ENCODE measurements at places on chromosomes 6 and 20.

DNA sequence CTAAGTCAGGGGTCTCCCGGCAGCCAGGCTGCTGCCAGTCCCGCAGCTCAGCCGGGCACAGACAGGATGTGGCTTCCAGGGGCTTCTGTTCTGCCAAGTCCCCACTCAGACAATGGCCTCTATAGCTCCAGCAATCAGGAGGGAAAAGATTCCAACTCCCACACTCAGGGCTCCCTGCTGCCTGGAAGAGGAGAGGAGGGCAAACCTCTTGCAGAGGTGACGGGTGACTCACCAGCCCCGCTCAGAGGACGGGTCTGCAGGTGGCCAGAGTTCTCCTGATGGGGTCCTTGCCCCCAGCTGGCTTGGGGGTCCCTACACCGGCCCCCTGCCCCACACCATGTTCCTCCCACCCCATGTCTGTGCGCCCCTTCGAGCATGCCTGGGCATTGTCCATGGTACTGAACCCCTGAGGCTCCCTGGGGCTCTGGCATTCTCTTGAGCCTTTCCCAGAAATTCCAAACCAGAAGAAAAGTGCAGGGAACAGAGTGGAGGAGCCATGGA, 32.6 kb downstream of the NTSR1 start:
- no peak for DNase-seq

GRCh38 chr6:126227833-126228702, 111.8 kb upstream of the CENPW start:
- DNase-seq, result no peak

DNA sequence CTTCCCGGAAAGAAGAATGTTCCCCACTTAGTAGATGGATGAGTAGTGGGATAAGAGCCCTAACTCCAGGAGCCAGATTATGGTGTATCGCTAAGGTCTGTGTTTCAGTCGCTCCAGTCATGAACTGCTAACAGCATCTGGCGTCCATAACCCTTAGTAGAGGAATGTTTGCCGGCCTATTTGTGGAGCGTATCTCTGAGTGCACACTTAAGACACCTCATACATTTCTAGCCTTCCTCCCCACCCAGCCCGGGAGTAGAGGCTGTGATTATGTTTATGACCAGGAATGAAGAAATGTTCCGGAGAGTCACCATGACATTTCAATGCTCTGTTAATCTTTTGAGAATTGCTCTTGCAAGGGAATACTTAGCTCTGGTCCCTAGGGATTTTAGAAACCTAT, 251.1 kb upstream of the SOX4 start:
- no peak for DNase-seq

DNA sequence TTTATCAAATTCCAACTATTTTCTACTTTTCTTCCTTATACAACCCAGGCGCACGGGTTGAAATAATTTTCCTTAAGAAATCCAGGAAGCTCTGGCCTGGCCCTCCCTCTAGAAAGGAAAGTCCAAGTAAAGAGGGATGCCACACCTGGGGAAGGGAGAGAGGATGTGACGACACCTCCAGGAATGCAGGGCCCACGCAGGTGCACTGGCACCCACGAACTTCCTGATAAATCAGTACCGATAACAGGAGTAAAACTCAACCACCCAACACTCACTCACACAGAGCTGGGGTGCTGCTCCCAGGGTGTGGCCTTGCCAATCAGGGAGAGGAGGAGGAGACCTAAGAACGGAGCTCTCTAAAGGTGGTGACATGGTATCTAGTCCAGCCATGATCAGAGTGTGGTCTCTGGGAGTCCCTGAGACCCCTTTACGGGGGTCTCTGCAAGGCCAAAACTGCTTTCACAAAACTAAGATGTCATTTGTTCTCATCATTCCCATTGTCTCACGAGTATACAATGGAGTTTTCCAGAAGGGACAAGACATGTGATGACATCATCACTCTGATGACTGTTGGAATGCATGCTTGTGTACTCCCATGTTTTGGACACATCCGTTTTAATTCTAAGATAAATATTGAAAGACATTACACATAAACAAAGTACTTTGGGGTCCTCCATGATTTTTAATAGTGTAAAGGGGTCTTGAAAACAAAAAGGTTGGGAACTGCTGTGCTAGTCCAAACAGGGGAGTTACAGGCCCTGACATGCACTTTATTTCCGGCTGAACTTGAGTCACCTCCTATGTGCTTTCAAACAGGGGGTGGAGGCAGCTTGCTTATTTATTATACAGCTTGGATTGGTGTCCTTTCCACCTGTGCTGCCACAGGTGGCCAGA, 2.2 kb upstream of the PARD6B start:
- no peak for DNase-seq

DNA sequence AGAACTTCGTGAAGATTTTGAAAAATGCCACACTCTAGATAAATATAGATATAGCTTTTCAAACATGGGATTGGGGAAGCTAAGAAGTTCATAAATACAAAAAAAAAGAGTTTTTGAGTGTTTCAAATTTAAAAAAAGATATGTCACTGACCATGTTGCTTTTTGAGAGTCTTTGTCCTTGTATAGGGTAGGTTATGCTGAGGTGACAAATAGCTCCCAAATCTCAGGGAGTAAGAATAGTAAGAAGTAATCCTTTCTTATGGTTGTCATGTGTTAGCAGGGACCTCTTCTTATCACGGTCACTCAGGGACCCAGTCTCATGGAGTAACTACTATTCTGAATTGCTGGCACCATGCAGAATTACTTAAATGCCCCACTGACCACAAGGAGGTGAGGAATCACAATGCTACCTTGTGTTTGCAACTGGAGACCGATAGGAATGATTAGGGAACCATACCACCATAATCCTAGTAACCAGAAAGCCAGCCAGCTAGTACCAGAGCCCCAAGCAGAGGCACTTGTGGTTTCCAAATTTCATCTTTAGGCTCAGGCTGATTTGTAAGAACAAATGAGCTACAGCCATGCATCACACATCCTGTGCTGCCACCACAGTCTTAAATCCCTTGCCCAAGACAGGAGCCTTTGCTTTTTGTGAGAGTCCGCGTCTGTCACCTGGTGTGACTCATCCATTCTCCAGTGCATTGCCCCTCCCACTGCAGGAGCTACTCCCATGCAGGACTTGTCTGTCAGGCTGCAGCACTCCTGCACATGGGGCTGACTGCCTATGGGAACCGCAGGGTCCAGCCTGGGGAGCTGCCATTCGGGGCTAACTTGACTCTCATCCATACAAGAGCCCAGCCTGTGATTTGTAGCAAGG, 42.4 kb upstream of the ADGRF4 start:
- no peak for DNase-seq

DNA sequence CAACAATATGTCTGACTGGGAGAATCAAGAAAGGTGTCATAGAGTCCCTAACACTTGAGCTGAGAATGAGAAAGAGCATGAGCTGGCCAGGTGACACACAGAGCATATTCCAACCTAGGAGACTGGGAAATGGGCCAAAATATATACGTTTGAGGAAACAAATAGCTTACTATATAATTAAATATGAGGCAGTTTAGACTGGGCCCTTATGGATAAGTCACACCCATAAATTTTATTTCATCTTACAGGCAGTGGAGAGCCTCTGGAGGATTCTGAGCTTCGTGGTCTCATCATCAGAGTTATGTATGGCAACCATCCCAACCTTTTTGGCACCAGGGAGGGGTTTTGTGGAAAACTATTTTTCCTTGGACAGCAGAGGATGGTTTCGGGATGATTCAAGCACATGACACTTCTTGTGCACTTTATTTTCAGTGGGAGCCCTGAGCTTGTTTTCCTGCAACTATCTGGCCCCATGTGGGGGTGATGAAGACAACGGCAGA, 12.9 kb upstream of the NQO2 start:
- DNase-seq, result no peak

GRCh38 chr6:43971776-43972126, 155.5 kb downstream of the MRPL14 start:
- DNase-seq, result no peak

DNA sequence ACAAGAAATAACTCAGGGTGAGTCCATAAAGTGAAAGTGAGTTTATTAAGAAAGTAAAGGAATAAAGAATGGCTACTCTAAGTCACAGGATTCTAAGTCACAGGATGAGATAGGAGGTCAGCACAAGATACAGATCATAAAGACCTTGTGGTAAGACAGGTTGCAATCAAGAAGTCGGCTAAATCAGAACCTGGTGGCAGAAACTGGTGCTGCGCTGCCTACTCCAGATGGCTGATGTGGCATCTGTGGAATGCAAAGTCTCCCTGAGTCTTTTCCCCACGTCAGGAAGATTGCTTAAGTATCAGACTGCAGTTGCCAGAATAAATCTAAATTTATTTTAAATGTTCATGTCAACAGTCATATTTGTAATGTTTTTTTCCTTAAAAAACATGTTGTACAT, 10.7 kb upstream of the KCNK15 start:
- no peak for DNase-seq

DNA sequence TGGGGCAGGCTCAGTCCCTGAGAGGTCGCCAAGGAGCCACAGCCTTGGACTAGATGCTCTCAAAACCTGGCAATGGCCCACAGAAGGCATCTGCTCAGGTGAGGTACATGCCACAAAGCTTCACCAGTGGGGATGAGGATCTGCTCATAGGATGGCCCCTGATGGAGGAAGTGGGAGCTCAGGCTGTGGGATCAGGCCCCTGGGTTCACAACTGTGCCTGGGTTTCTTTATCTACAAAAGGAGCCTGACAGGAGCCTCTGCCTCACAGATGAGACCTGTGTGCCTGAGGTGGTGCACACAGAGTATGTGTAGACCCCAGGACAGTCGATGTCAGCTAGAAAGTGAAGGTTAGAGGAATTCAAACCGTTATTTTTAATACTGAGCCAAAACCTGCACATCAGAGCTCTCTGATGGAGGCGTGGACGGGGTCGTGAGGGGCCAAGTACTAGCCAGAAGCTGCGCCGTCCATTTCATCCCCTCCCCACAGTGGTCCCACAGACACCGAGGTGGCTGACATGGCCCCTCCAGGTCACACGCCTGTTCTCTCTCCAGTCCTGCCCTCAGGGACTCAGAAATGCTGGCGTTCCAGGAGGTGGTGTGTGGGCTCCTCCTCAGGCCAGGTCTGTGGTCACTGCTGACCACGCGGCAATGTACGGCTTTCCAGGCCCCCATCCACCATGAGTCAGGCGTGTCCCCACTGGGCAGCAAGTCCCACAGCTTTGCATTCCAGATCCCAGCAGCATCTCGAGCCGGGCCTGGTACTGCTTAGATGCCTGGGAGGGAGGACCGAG, 33.3 kb downstream of the NTSR1 start:
- no peak for DNase-seq

- no peak for DNase-seq
Measured at GRCh38 chr20:61482056-61482887, 230.2 kb downstream of the CDH4 start.

- no peak for DNase-seq
Measured at GRCh38 chr6:53513519-53513966, 31.4 kb downstream of the GCLC start.

DNA sequence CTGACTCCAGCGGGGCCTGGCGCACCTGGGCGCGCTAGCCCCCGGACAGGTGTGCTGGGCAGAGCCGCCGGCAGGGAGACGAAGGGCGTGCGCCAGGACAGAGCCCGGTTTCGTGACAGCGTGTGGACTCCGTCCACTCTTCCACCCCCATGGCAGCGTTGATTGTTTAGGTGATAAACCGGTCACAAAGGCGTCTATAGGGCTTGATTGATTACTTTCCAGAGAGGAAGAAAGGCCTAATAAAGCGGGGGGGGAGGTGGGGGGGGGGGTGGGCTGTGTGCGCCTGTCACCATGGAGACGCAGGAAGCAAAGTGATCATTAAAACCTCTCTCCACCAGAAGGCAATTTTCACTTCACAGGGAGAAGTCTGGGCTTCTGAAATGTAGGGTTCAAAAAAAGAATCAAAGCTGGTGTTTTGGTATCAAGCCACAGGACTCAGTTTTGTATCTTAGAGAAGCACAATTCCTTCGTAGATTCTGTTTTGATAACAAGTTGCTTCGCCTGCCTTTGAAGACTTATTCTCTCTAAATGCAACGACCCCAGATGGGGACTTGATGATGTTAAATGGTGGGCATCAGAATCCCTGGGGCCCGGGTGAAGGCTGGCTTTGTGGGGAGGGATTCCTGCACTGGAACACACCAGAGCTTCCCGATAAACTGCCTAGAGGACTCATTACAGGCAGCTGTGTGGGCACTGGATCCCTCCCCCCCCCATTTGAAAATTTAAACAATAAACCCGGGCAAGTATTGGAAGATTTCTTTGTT, 1.4 kb downstream of the PHACTR3 start:
- DNase-seq, result no peak

DNA sequence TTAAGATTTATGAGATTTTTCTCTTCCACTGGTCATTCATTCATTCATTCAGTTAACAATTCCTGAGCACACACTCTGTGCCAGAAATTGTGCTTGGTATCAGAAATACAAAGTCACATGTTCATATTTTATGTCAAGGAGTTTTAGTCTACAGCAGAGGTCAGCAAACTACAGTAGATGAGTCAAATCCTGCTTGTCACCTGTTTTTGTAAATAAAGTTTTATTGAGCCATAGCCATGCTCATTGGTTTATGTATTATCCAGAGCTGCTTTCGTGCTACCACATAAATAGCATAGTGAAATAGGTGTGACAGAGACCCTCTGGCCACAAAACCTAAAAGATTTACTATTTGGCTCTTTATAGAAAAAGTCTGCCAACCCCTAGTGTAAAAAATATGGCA, 46.8 kb downstream of the THEMIS start:
- DNase-seq, result no peak

DNA sequence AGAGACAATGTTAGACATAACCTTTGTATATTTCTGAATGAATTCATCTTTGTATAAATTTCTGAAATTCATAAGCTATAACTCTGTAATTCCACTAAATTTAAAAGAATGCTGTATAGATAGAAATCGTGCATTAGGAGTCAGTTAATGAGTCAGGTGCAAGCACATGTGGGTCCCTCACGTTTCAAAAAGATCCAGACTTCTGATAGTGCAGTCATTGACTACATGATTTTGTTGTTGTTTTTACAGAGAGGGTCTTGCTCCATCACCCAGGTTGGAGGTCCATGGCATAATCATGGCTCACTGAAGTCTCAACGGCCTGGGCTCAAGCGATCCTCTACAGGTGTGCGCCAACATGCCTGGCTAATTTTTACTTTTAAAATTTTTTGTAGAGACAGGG, 14.6 kb downstream of the ESF1 start:
- no peak for DNase-seq

All from cortex of kidney (tissue), 1 donor.